NCI-H510A treated with DMSO at 0.1 percent for 48 hours (cell line): ENCODE measurements at places on chromosomes 6 and 20.

DNA sequence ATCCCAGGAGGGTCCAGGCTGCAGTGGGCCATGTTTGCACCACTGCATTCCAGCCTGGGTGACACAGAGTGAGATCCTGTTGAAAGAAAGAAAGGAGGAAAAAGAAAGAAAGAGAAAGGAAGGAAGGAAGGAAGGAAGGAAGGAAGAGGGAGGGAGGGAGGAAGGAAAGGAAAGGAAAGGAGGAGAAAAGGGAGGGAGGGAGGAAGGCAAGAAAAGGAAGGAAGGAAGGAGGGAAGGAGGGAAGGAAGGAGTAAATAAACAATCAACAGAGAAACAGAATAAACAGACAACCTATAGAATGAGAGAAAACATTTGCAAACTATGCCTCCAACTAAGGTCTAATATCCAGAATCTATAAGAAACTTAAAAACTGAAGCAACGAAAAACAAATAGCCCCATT lies 11.6 kb upstream of the PHACTR1 start:
- no peak for DNase-seq

- no peak for DNase-seq
Measured at GRCh38 chr6:8825726-8826125, 390.4 kb upstream of the SLC35B3 start.

DNA sequence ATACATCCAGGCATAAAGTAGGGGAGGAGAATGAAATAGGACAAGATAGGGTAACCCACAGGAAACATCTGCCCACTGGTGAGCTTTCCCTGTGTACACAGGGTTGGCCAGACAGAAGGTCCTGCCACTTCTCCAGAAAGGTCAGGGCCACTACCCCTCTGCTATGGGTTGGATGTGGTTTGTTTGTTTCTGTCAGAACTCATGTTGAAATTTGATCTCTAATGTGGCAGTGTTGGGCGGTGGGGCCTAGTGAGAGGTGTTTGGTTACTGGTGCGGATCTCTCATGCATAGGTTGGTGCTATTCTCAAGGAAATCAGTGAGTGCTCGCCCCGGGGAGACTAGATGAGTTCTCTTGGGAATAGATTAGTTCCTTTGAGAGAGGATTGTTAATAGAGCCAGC lies 15.6 kb upstream of the MAS1 start:
- peak; percentile 30 for DNase-seq

DNA sequence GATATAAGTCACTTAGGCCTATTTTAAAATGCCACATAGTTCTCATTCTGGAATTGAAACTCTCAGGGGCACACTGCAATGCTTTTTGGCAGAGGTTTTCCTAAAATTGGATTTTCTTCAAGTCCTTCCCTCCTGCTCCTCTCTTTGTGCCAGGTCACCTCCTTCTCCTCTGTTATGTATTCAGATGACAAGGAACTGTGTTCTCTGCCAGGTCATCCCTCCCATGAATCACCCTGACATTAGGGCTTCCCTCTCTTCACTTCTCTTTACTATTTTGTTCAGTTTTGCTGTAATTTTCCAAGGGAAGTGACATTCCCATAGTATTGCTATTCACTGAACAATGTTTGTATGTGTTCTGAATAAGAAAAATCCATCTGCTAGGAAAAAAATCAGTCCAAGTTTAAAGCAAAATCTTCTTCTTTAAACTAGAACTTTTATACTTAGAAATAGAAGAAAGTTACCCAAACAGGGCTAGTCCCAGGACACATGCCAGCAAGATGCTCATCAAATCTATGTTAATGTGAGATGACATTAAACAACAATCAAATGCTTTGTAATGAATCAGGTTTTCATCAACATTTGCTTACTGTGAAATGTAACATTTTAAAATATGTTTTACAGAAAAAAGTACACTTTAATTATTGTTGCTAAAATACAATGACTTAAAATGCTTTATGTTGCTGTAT lies 461.1 kb downstream of the MMUT start:
- DNase-seq, result no peak

DNA sequence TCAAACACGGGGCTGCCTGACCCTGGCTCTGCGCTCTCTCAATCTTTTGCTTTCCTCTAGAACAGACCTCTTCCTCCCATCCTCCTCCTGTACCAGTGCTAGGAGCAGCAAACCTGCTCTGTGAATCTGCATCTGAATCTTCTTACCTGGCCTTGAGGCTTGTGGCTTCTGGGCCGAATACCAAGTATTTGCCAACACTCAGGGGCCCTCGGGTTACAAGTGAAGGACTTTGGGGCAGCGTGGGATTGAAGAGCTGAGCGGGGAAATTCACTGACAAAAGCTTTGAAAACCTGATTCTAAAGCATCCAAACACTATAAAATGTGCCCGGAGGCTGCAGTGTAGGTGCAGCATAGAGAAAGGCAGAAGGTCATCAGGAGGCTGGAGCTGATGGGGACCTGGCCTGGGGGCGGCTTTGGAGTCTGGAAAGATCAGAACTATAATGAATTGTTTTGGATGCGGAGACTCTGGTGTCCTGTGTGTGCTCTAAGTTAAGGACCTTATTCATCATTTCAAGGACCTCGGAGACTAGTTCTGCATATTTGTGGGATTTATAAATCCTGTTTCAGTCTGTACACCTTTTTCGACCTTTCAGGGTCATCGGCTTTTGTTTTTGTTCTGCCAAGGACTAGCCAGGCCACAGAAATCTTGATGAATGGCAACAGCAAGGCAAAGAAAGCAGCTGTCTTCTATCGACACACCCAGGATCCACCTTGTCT lies 16.4 kb upstream of the IGF2R start:
- DNase-seq, result no peak

- no peak for DNase-seq
Measured at GRCh38 chr20:19851861-19852260, 93.8 kb downstream of the RIN2 start.

GRCh38 chr20:10463622-10464021 lies 28.5 kb downstream of the SLX4IP start:
- no peak for DNase-seq

GRCh38 chr6:23180504-23181293 lies 611.3 kb downstream of the HDGFL1 start:
- peak; percentile 13 for DNase-seq

DNA sequence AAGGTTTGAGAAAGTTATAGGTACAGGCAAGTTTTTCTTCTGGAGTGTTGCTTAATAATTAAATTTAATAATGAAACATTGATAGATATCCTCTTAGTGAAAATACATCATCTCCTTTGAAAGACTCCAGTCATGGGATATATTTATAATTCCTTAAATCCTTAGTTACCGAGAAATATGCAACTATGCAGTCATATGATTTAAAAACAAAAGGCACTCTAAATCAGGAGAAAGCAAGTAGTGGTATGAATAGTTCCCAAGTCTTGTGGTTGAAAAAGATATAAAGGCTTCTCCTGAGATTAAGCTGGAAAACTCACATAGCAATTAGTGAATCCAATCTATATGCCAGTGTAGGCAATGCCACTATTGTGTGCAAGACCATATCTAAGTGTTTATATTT lies 475.4 kb downstream of the EYS start:
- no peak for DNase-seq

DNA sequence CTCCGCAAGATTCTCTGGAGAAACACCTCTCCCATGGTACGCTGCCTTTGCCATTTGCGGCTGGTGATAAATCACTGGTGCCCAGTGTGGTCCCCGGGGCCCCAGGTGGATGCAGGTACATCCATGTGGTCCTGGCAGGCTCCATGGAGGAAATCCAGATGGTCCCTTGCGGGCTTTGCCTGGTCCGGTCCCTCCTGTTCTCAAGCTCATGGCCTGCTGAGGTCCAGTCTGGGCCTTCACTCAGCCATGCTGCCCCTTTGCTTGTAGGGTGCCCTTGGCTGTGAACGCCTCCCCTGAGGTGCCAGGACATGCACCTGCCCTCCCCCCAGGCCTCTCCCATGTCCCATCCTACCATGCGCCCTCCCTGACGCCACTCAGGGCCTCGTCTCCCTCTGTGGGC lies 21.2 kb upstream of the DACT2 start:
- no peak for DNase-seq

- no peak for DNase-seq
Measured at GRCh38 chr20:7031222-7031621, 263.7 kb downstream of the BMP2 start.

DNA sequence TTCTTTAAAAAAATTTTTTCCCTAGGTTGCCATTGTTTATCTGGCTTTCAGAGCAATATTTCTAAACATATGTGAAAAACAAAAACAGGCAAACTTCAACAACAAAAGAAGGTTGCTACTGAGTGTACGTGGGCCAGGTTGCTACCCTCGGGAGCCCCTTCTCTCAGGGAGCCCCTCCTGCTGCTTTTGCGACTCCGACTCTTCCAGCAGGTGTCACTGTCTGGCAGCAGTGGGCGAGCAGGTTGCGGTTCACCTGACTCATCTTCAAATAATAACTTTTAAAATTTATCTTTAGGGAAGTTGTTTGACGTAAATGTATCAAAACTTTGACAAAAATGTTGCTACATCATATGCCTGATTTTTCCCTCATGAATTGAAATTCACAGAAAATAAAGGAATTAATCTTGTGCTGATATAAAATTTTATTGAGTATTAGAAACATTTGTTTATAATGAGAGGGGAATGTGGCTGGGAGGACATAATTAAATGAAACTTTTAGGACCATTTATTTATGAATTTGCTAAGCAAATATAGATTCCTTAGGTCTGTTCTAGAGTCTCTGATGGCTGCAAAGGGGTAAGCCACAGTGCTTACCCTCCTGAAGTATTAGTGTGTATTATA lies 138.8 kb downstream of the HIVEP1 start:
- DNase-seq, result no peak

- DNase-seq, result peak; percentile 67
Measured at GRCh38 chr20:20213526-20214121, 154.3 kb upstream of the INSM1 start.

DNA sequence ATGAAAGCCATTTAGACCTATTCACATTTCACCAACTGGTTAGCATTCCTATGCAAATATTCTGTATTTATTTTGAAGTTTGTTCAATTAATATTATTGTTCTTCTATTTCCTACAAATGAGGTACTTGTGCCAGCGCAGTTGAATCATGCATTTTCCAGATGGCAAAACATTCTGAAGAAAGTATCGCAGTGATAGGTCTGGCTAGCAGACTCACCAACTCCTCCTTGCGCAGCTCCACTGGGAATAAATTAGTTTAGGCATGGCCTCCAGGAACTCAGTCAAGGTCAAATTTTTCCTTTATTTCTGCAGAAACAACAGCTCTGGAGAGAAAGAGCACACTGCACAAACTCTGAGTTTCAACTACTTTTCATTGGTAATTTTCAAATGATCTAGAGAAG lies 437.7 kb downstream of the COL12A1 start:
- no peak for DNase-seq

DNA sequence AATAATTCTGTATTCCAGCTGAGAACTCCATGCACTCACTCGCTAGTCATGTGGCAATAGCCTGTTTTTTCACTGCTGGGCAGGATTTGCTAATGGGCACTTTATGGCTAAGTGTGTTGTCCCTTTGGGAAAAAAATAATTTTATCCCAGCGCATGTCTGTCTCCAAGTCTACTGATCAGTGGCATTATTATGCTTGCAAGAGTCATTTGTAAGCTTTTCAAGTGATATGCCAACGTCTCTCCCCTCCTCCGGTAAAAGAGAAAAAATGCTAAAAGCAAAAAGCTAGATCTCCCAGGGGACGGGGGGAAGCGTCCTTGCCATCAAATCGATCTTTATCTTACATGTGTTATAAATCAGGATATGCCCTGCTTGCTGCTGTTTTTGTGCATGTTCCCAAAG lies 407.7 kb downstream of the CDH26 start:
- no peak for DNase-seq

GRCh38 chr20:58909585-58909984 lies 57.1 kb downstream of the GNAS start:
- DNase-seq, result no peak

GRCh38 chr6:30841644-30842504 lies 42.4 kb upstream of the DDR1 start:
- DNase-seq, result no peak

GRCh38 chr6:134295953-134296553 lies 21.9 kb downstream of the SGK1 start:
- no peak for DNase-seq

DNA sequence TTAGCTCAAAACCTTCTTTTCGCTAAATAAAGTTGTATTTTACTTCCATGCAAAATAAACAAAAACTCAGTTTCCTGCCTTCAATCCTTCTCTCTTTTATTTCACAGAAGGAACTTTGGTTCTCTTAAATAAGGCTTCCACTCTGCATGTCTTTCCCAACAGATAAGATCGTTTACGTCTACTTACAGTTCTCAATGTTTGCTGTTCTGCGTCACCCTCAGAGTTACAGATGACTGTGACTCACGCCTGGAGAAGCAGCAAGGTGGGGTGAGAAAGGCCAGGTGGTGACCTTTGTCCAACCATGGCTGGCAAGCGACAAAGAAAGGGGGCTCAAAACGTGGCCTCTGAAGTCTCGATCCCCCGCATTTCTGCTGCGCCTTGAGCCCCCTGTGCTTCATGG lies 51.4 kb upstream of the RPS6KA2 start:
- no peak for DNase-seq

GRCh38 chr20:41142919-41143318 lies 5.6 kb downstream of the PLCG1 start:
- DNase-seq, result no peak

GRCh38 chr6:110595112-110595511 lies 118.7 kb upstream of the SLC22A16 start:
- no peak for DNase-seq

GRCh38 chr20:58141971-58142842 lies 86.2 kb downstream of the ANKRD60 start:
- DNase-seq, result no peak
